ENCODE measurements at places on chromosomes 3 and 15.

- no peak for DNase-seq
Observed at GRCh38 chr3:31275038-31275572, 257.6 kb upstream of the STT3B start.

DNA sequence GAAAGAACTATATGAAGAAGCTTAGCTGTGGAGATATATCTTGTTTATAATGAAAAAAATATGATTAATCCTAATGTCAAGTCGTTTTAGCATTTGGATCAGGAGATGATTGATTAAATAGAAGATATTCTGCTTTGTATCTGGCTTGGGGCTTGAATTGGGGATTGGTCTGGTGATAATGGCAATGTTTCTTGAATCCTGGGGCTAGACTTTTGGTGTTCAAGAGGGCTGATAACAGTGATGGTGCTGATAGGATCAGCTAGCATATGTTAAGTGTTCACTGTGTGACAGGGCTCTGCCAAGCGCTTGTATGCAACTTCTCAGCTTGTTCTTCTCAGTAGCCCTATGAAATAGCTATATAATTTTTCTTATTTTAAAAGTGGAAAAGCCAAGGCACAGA, 20.2 kb downstream of the CNOT10 start:
- no peak for DNase-seq

- DNase-seq: no peak
Observed at GRCh38 chr15:90414408-90415028, 26.5 kb downstream of the IQGAP1 start.

GRCh38 chr15:99131441-99132023, 26.7 kb downstream of the SYNM start:
- no peak for DNase-seq

- peak; percentile 22 for DNase-seq
Observed at GRCh38 chr3:18370672-18371071, 54.5 kb downstream of the SATB1 start.

DNA sequence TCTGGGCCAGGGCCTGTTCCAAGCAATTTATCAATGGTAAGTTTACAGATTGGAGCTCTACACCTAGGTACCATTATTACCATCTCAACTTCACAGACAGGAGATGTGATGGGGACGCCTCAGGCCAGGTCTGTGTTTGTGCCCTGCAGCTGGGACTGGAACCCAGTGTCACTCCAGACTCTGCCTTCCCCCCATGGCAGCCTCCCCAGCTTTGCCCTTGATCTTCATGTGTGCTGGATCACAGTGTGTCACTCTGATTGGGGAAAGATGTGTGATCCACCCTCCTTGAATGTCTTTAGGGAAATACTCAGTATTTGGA, 59.6 kb downstream of the MGLL start:
- DNase-seq: no peak

DNA sequence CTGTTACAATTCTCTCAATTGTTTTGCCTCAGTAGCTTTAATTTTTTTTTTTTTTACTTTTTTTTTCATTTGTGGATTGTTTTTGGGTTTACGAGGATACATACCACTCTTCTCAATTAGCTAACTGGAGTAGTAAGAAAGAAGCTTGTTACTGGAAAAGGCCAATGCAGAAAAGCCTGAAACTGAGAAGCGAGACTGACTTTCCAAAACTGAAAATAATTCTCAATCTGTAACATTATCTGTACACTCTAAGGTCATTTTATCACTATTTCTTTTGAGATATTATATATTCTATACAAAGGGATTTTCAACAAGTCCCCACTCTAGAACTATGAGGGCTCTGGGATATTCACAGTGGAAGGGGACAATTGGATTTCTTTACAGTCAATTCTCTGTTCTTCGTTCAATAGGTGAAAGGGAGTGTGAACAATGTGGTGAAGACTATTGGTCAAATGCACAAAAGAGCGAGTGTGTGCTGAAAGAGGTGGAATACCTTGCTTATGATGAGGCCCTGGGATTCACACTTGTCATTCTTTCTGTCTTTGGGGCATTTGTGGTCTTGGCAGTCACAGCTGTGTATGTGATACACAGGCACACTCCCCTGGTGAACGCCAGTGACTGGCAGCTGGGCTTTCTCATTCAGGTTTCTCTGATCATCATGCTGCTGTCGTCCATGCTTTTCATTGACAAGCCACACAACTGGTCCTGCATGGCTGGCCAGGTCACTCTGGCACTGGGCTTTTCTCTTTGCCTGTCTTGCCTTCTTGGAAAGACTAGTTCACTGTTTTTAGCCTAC, 83.9 kb upstream of the KCNAB1 start:
- no peak for DNase-seq

DNA sequence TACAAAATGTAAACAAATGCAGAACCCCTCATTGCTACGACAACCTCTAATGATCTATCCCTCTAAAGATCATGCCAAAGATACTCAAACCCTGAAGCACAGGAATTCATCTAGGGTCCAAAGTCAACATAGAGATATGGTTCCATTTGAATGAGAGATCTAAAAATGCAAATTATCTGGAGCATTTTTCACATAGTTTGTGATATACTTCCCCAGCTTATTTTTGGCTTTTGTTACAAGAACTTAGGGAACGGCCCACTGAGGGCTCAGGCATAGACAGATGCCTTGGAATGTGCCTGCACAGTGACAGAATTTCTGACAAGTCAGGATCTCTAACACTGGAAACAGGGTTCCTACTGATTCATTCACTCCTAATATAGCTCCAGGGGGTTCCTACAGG, 258.9 kb upstream of the THBS1 start:
- DNase-seq: no peak

DNA sequence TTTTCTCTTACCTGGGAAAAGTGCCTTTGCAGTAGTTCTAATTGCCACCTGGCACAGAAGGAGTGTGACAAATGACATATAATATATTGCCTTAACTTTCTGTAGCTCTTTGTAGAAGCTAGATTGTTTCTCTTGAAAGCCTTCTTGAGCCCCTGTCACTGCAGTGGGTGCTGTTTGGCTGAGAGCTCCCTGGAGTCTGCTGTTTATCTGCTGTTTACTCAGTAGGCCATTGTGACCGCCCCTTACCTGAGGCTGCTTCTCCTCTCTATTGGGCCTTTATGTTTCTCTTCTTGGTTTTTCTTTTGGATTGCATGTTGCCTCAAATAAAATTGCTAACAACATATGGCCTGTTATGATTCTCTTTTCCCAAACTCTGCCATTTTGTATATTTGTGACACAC, 16.7 kb downstream of the MAP2K5 start:
- DNase-seq: no peak

GRCh38 chr3:194351080-194351672, at the start of gene CPN2:
Gene CPN2, minus strand, starts transcription at chr3:194351328. Its CDS starts 8,626 bp downstream, at chr3:194342702.
- no peak for DNase-seq

DNA sequence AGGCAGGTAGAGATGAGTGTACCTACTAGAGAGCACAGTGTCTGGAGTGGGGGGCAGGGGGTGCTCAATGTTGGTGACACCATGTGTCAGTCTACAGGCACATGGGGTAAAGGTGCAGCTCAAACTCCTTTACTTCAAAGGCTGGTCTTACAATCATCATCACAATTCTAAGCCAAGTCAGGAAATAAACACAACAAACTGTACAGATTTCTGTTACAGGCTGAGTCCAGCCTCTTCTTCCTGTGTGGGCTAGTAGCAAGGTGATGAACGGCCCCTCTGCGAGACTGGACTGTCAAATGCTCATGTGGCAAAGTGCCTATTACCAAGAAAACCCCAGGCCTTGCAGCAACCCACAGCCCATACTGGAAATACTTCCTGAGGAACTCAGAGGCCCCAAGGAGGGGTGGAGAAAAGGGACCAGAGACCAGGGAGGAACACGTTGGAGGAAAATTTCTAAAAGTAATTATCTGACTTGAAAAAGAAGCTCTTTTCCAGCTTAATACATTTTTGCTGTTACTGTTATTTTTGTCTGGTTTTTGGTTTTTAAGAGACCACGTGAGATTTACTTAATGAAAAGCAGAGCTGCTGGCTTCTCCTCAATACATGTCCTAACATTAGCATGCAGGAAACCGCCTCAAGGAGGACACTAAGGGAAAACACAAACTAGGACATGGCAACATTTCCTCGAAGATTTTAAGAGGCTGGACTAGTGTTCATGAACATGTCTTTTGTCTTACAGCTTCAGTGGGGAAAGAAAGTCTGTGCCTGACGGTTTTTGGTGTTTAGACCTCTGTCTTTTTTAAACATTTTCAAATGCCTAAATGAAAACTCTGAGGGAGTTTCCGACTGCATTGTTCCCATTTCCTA, 29.5 kb downstream of the TBC1D2B start:
- no peak for DNase-seq

- peak; percentile 72 for DNase-seq
Observed at GRCh38 chr15:101250873-101251829, 697 bp downstream of the CHSY1 start.

- no peak for DNase-seq
Observed at GRCh38 chr3:193310914-193311723, 67.4 kb downstream of the ATP13A5 start.

- peak; percentile 67 for DNase-seq
Observed at GRCh38 chr15:31360843-31361763, 34.5 kb downstream of the KLF13 start.

- no peak for DNase-seq
Observed at GRCh38 chr3:194485881-194486539, 792 bp downstream of the ATP13A3 start.

DNA sequence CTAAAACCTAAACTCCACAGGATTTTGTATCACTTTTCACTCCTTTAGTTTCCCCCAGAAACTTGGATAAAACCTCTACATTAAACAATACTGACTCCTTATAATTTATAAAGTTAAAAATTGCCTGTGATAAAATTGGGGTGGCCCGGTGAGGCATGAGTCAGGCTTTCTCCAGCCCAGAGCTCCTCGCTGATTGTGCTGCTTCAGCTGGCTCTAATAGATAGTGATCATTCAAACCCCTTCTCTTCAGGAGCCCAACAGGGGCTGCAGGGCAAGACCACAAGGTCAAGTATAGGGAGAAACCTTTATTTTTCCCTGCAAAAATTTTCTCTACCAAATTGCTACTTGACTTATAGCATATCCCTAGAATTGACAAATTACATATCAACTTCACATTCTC, 308.2 kb downstream of the PLCL2 start:
- DNase-seq: no peak

DNA sequence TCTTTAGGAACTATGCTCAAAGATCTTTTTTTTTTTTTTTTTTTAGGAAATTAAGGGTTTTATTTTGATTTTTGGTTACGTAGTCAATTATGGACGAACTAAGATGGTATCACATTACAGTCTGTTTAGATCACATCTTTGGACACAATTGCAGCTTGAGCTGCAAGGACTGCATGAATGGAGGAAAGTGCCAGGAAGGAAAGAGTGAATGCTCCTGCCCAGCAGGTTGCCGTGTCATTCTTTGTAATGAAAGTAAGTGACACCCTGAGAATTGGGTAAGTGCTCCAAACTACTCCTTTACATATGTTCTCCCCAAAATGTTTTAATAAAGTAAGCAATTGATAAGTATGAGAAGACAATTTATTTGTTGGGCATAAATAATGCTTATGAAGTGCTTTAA, 716.5 kb upstream of the GOLIM4 start:
- peak; percentile 13 for DNase-seq

- no peak for DNase-seq
Observed at GRCh38 chr15:70361891-70362290, 264.2 kb upstream of the TLE3 start.

DNA sequence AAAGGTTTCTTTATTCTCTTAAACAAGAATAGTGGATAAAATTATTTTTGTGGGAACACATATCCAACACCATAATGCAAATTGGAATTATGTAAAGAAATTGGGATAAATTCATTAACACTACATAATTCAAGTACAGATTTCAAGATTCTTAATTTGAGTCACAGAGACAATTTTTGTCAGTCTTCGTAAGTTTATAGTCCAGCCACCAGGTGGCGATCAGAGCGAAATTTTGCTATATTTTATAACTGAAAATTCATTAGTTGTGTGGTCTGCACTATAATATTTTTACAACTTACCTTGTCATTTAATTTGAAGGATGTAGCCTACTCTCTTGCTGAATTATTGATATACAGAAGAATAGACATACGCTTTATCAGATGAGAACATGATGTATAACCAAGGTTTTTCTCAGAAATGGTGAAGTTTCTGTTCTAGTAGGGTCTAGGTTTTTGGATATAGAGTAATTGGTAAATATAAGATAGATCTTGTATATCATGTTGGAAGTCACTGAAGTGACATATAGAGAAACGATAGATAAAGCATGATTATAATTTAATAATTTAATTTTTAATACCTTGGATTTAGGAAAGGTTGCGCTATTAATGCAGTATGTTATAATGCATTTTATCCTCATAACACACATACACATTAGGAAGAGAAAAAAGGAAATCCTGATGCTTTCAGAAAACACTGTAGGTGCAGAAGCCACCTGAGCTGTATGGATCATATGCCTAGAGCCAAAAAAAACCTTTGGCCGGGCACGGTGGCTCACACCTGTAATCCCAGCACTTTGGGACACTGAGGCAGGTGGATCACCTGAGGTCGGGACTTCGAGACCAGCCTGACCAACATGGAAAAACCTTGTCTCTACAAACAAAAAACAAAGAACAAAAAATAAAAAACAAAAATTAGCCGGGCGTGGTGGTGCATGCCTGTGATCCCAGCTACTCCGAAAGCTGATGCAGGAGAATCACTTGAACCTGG, 31.7 kb downstream of the PLSCR4 start:
- DNase-seq: peak; percentile 22

DNA sequence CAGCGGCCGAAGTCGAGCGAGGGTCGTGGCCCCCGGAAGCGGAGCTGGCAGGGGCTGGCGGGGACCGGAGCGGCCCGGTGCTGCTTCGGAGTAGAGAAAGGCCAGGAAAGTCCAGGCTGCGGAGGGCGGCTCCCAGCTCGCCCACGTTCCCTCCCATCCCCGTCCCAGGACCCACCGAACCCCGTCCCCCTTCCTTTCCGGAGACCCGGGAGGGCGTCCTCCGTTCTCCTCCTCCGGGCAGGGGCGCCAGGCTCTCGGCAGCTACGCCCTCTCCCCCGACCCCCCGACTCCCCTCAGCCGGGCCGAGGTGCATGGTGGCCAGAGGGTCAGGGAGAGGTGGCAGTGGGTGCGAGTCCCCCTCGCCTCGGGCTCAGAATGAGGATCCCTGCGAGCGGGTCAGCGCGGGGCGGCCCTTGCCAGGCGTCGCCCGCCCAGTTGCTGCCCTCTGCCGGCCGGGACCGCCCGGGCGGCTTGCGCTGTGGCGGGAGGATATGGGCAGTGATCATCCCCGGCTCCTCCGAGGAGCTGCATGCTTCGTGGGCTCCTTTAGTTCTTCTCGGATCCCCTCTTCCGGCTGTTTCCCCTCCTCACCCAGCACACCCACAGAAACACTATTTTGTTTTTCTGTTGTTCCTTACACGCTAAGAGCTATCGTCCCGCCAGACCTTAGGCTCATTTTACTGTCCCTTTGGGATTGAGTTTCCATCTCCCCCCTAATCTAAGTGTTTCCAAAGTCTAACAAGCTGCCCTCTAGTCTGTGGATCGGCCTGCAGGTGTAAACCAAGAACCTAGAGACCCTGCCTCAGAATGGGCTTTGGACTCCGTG, 744 bp upstream of the ALDH1A2 start:
- peak; percentile 58 for DNase-seq

GRCh38 chr3:161291191-161291901, 70.2 kb downstream of the NMD3 start:
- DNase-seq: peak; percentile 91

- DNase-seq: no peak
Observed at GRCh38 chr3:186220911-186221645, 112.2 kb upstream of the ETV5 start.

All from NCI-H1105 (cell line).